ENCODE measurements at places on chromosomes 6 and 20.
A peak's percentile ranks its signal among the peaks of the same experiment; 100 is the strongest.

GRCh38 chr20:17759449-17759848 lies 59.7 kb downstream of the BANF2 start:
- DNase-seq, result no peak

- no peak for DNase-seq
Observed at GRCh38 chr6:13926378-13926777, 1.6 kb downstream of the RNF182 start.

GRCh38 chr6:169234634-169235033 lies 19.0 kb downstream of the THBS2 start:
- DNase-seq, result no peak

GRCh38 chr6:105774247-105774646 lies 311.9 kb upstream of the PRDM1 start:
- no peak for DNase-seq

GRCh38 chr6:135008072-135008940 lies 46.3 kb downstream of the HBS1L start:
- no peak for DNase-seq

GRCh38 chr6:51077821-51078518 lies 259.3 kb downstream of the TFAP2B start:
- no peak for DNase-seq

GRCh38 chr6:104325341-104326172 lies 534.2 kb downstream of the HACE1 start:
- no peak for DNase-seq

- DNase-seq, result peak; percentile 86
Observed at GRCh38 chr20:63957004-63957689, 931 bp upstream of the UCKL1 start.

- DNase-seq, result peak; percentile 47
Observed at GRCh38 chr6:26197933-26198721, 110.9 kb downstream of the HFE start.

DNA sequence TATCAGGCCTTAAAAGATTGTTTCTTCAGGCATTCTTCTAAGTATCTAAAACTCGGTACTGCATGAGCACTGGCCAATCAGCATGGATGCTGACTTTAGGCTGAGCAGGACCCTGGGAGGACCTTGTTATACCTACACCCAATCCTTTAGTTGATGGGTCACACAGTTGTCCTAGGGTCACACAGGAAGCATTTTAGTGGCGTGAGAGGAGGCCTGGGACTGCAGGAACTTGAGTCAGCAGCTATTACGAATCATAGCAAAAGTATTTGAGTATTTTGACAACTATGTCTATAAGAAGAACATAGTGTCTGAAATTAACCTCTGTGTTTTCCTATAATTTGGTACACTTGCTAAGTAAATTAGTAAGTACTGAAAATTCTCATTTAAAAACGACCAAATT lies 741.4 kb downstream of the HACE1 start:
- DNase-seq, result peak; percentile 66

GRCh38 chr6:106377061-106377540 lies 16.6 kb downstream of the CRYBG1 start:
- peak; percentile 10 for DNase-seq

GRCh38 chr6:63644668-63645326 lies 9.2 kb downstream of the PHF3 start:
- peak; percentile 75 for DNase-seq

DNA sequence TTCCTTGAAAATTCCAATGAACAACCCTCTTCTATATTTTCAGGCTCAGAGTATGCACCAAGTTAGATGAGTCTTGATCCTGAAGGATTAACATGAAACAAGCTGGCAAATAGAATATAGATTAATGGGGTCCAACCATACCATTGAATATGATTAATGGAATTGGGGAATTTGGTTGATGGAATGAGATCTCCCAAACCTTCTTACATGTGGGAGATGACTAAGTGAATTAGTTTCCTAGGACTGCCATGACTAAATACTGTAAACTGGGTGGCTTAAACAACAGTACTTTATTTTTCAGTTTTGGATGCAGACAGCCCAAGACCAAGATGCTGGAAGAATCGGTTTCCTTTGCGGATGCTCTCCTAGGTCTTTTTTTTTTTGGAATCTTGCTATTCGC lies 347.0 kb downstream of the QKI start:
- no peak for DNase-seq

DNA sequence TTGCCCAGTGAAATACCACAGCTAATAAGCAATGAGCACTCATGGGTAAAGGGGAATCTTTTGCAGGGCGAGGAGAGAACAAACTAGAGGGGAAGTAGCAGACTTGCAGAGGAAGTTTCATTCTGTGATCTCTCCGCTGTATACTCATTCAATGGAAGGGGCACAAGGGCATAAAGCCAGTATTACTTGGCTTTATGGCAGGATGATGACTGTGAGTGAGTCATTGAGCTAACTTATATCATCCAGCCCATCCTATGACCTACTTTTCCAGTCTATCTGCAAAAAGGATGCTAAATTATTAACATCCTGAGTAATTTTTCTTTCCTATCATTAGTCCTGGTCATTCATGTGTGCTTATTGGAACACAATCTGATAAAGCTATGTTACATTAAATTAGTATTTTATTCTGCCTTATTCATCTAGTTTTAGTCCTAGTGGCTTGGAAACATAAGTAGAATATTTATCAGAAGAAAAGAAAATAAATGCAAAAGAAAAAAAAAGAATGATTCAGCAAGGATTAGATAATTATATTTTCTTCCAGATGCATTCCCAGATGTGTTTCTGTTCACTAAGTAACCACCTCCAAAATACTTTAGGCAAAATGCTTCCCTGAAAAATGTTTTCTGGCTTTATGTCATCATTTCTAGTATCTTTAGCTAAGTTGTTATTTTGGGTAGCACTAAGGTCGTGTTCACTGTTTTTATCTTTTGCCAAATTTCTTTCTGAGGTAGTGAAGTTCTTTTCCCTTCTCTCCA lies 471.7 kb downstream of the CDKAL1 start:
- DNase-seq, result peak; percentile 57

- DNase-seq, result no peak
Observed at GRCh38 chr6:159941286-159942113, 27.4 kb upstream of the IGF2R start.

- peak; percentile 67 for DNase-seq
Observed at GRCh38 chr20:4573564-4574355, 147.9 kb upstream of the PRND start.

DNA sequence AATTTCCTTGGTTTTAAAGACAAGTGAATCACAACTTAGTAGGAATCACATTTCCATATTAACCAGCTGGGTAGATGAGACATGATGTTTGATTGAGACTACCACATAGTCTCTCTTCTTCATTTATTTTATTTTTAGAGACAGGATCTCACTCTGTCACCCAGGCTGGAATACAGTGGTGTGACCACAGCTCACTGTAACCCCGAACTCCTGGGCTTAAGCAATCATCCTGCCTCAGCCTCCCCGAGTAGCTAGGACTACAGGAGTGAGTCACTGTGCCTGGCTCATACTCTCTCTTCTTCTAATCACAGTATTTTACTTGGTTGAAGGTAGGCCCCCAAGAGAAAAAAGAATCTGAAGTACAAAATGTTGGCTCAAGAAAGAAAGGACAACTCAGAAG lies 80.2 kb upstream of the ASF1A start:
- DNase-seq, result no peak

DNA sequence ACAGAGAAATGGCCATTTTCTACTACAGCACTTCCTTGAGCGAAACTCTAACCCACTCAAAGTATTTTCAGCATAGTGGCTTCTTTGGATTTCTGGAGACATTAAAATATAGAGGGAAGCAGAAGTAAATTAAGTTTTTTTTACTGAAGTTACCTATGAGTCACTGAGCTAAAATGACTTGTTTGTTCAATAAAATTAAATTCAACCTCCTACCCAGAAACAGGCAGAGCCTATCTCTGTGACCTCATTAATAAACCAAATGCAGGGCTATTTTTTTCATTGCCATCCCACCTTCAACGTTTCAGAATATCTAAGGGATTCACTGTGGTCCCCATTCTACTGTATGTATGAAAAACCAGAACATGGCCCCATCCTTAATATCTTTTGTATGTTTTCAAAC lies 133.0 kb downstream of the MTFR2 start:
- no peak for DNase-seq

DNA sequence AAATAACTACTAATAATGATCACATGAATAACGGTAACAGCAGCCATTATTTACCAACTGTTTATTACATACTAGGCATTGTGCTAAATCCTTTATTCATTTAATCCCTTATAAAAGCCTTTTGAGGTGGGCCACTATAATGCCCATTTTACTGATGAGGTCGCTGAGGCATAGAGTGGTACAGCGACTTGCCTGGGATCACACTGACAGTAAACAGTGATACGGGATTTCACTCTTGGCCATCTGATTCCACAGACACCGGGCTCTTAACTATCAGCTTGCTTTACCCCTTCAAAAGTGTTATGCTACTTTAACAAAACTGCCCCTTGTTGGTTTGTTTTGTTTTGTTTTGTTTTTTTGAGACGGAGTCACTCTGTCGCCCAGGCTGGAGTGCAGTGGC lies 2.2 kb upstream of the RAB22A start:
- no peak for DNase-seq

DNA sequence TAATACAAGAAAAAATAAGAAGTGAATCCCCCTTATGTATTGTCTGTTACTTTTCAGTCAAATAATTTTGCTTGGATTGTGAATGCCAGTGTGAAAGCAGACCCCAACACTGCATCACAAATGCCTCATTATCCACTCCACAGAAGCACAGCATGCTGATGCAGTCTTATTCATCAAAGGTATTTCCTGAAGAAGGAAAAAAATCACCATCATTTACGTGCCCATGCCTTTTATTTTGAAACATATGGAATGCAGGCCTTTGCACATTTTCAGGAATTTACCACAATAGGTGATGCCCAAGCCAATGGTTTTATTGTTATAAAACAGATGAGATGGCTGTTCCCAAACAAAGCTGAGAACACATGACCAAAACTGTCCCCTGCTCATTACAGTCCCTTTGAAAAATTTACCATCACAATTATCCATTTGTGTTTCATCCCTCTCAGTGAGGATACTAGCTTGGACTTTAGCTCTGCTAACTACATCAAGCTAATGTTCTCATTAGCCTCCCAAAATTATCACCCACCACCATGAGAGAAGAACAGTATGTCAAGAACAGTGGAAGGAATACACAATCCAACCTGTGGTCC lies 180.6 kb upstream of the HTR1E start:
- no peak for DNase-seq

GRCh38 chr6:89612121-89612520 lies 26.4 kb downstream of the LYRM2 start:
- no peak for DNase-seq

DNA sequence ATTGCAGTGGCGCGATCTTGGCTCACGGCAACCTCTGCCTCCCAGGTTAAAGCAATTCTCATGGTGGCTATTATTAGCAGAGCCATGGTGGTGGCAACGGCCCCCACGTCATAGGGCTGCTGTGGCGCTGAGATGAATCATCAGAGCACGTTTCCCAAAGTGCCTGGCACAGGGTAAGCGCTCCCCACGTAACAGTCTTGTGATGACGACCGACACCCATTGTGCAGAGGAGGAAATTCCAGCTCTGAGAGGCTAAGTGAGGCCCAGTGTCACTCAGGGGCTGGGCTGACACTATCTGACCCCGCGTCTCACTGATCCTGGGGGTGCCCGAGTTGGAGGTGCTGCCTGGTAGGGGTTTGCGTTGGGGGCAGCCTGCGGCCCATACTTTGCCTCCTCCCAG lies 16.2 kb downstream of the SUN5 start:
- no peak for DNase-seq

- DNase-seq, result no peak
Observed at GRCh38 chr6:145483191-145483996, 251.9 kb downstream of the EPM2A start.

- DNase-seq, result peak; percentile 58
Observed at GRCh38 chr6:99613409-99613704, 6.7 kb downstream of the PRDM13 start.

GRCh38 chr6:69917834-69918233 lies 51.5 kb downstream of the COL19A1 start:
- peak; percentile 57 for DNase-seq

DNA sequence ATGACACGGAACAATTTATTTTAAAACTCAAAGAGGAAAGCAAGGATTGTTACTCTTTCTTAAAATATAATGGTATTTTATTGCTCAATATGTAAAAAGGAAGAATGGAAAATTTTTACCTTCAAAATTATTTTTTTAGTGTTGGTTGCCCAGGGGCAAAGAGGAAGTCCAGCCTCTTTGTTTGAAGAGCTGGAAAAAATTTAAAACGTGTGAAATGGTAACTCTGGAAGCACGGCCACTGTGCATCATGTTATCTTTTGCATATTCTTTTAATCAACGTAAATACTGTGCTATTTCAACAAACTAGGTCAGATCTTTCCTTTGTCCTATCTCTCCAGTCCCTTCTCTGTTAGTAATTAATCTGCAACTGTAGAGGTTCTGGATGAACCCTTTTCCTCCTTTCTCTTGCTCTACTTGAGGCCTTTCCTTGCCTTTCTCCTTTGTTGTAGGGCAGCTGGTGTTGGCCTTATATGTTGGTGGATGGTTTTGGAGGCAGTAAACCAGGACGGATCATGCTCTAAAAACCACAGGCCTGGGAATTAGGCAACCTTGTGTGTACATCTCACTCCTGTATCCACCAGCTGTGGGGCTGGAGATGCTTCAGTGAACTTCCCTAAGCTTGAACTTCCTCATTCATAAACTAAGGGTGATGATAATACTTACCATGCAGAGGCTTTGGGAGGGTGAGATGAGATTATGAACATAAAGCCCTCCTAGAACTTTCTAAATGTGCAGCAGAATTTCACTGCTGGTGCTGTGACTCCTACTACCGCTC lies 143.3 kb downstream of the PRL start:
- no peak for DNase-seq

DNA sequence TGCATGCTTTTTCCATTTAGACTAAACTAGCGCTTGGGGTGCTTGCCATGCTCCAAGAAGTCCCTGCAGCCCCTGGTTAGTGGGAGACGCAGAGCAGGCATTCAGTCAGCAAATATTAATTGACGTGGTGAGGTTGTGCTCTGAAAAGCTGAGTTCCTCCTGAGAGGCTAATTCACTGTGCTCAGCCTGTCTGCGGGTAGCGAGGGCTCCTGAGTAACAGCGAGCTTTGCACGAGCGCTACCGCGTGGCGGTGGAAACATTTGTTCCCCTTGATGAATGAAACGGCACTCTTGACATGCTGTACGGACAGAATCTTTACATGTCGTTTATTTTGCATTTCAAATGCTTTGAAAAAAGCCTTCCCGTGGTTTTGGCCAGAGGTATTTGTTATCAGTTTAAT lies 170.6 kb upstream of the AGPAT4 start:
- no peak for DNase-seq

Data from MG63 (cell line).